ENCODE measurements at places on chromosomes 1 and 21.

DNA sequence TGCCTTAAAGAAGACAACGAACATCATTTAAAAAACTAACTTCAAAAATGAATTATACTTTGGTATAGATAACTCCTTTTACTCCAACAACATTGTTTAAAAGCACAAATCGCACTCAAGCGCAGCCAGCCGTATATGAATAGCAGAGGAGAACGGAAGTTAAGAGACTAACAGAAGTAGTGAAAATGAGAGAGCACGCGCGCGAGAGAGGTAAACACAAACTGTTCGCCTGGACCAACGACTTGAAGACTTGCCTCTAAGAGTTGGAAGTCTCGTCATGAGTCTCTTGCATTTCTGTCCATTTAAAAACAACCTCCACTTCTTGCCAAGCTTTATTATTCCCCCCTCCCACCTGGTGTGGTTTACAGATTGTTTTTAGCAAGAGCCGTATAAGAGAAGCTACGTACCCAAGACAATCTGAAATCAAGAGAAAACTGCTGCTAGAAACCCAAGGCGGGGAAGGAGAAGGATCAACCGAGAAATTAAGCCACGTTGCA is 479 bp downstream of the SELENOF start:
- peak; percentile 74 for DNase-seq

DNA sequence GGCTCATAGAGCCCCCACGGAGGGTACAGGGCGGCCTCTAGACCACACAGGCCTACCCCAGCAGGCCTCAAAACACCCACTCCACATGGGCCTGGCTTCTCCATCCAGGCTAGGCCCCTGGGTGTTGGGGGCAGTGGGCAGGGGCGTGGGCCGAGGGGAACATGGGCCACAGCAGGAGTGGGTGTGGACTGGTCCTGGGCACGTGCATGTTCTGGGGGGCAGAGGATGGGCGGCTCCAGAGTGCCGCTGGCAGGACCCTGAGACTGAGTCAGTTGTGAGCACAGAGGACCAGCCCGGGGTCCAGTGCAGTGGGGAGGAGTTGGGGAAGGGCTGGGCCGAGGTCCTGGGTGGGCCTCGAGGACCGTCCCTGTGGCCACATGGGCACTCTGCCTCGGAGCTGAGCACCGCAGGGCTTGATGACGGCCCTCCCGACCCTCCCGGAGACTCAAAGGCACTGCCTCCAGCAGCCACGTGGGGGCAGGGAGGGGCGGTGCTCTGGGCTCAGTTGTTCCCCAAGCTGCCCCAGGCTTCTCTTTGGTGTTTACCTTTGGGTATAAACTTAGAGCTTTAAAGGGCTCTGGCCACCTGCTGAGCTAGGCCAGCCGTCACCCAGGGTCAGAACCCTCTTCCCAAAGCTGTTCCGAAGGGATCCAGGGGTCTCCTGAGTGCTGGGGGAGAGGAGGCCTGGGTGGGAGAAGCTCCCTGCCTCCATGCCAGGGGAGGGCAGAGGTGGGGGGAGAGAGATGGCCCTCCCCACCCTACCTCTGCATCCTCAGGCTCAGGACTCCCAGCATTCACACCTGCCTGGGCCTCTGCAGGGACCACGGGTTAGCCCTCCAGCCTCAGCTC is 79.9 kb downstream of the MORN1 start:
- peak; percentile 69 for DNase-seq

GRCh38 chr1:204621396-204621795 is 64.1 kb downstream of the LRRN2 start:
- no peak for DNase-seq

- DNase-seq = no peak
Observed at GRCh38 chr1:204263254-204263910, 49.6 kb upstream of the GOLT1A start.

- peak; percentile 45 for DNase-seq
Observed at GRCh38 chr1:155136748-155137147, 1.1 kb downstream of the SLC50A1 start.

- DNase-seq = peak; percentile 14
Observed at GRCh38 chr1:6075748-6076147, 30.1 kb downstream of the KCNAB2 start.

DNA sequence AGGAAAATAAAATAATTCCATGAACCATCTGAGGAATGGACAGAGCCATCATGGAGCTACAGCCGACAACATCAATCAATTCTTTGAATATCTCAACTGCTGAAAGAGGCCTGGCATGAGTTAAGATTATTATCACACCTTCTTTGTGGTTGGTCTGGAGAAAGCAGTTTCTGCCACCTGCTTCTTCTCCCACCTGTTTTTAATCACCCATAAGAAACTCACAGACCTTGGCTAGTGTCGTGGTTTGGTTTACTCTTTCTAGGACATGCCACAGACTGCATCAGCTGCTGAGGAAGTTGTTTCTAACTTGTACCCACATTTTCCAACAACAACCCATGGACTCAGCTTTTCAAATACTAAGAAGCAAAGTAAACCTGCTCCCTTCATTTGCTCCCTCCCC is 65.6 kb downstream of the NTPCR start:
- no peak for DNase-seq

DNA sequence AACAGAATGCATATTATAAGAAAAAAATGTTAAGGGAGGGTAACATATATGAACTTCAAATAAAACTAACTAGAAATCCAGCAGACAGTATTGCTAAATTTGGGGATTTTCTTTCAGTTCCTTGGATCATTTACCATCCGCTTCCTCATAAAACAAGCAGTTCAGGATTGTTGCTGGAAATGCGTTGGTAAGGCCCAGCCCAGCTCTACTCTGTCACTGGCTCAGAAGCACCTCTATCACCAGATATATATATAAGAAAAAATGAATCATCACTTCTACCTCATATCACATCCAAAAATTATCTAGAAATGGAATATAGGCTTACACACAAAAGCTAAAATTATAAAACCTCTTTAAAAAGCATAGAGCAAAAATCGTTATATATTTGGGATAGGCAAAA is 28.2 kb upstream of the COG2 start:
- DNase-seq = no peak

GRCh38 chr1:78088015-78088414 is 42.2 kb downstream of the GIPC2 start:
- no peak for DNase-seq

- no peak for DNase-seq
Observed at GRCh38 chr21:42939582-42940413, 14.4 kb upstream of the ERVH48-1 start.

- DNase-seq = no peak
Observed at GRCh38 chr1:51525295-51525694, 6.2 kb upstream of the EPS15 start.

GRCh38 chr1:32695098-32695904 is 7.3 kb downstream of the SYNC start:
- DNase-seq = peak; percentile 50
